ENCODE measurements at places on chromosomes 13 and 19.

DNA sequence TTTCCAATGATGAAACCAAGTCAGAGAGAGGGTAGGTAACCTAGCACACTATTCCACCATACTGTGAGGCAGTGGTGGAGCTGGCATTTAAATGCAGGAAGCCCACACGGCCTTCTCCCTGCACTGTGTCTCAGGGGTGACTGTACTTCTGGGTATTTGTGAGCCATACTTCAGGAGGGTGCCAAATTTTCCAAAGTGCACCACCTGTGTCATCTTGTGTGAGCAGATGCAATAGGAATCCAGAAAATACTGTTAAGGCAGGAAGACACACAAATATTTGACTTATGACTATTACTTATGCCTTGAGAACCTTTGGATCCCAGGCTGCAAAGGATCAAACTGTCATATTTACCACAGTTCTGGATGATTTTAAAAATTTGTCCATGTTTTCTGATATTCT is 17.3 kb downstream of the ZNF229 start:
- no peak for DNase-seq

DNA sequence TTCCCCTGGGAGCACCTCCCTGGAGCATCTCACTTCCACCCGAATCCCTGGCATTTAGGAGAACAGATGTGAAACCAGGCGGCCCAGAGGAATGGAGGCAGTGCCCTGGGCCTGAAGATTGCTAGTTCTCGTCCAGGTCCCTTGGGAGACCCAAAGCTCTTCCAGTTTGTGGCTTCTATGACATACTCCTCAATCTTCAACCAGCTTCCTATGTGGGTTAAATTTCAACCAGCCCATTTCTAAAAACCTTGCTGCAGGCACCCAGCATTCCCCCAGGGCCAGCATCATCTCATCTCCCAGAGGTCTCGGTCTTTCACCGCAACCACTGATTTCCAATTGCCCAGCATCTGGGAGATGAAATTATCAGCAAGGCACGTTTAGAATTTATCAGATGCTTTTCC is 46.0 kb upstream of the STK24 start:
- no peak for DNase-seq

DNA sequence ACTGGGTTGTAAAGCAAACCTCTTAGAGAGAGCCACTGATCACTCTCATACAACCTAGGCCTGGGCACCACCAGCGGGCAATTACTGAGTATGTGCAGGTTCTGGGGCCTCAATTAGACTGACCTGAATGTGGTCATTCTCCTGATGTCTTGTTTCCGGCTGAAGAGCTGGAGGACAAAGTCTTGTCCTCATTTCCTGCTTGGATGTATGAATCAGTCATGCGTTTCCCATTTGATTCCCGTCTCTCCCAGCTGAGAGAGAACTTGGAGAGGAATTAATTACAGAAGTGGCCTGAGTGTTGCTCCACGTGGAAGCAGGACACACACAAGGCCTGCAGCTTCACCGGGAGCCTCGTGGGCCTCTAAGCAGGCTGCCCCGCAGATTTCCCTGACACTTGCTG is 799.3 kb upstream of the ARGLU1 start:
- DNase-seq: no peak

DNA sequence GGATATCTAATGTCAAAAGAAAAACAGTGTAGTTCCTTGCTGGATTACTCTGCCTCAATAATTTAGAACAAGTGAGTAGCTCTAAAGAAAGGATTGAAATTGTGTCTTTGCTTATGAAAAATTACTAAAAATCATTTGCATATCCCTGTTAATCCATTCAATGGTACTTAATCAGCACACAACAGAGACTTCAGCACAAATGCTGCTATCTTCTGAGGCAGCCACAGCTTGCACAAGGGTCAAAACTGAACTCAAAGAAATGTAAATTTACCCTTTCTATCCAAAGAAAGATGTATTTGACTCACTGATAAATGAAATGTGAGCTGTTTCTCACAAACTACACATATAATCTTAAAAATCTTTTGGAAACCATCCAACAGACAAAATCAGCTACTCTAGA is 116.2 kb downstream of the LHFPL6 start:
- no peak for DNase-seq

DNA sequence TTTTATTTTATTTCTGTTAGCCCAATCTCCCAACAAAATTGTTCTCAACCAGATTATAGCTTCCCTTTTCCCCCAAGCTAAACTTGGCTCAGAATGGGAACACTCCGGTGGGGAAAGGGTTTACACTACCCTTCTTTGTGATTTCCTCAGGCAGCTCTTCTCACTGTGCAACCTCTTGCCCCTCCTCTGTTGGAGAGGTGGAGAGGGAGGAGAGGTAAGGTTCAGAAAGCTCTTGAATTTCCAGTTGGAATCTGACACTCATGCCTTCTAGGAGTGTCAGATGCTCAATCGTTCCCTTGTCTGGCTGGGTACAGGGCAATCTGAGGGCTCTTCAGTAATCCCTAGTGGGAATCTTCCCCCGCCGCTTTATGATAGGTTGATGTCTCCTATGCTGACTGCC is 486.1 kb upstream of the KLF12 start:
- no peak for DNase-seq

GRCh38 chr19:435056-435706 is 25.7 kb downstream of the SHC2 start:
- no peak for DNase-seq

DNA sequence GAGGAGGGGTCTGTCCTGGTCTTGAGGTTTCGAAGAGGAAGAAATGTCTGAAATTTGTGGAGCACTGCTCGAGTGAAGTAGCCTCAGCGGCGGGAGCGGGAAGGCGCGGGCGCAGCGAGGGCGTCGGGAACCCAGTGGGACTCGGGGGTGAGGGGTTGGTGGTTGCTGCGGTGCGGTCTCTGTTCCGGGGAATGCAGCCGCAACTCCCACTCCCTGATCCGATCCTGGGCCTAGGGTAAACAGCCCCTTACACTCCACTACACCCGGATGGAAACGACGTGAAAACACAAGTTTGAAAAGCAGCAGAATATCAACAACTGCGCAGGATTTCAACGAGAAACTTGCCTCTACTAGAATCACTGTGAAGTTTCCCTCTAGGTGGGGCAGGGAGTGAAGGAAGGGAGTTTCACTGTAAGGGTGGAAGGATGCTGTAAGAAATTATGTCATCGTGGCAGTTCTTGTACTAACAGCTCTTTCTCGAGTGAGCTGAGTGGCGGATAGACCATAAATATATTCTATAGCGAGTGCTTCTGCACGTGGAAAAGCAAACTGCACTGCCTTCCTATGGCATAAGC is 2.0 kb upstream of the KLF12 start:
- peak; percentile 76 for DNase-seq

DNA sequence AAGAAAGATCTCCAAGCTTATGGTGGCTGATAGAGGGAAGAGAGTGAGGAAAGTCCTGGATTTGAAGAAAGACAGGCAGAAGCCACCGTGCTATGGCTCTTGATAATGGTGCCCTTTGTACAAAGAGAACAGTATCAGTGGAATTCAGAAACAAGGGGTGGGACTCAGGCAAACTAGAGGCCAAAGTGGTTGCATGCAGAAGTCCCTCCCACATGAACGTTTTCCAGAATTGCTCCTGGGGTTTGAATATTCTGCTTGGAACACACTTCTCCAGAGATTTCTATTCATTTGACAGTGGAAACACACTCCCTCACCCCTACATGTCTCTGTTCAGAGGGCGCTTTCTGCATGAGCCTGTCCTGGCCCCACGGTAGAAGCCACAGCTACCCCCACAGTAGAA is 10.1 kb upstream of the MBNL2 start:
- DNase-seq: no peak

- DNase-seq: peak; percentile 37
Measured at GRCh38 chr19:2477141-2477710, 1.3 kb downstream of the GADD45B start.

- DNase-seq: no peak
Measured at GRCh38 chr13:100546713-100547405, 41.7 kb downstream of the GGACT start.

DNA sequence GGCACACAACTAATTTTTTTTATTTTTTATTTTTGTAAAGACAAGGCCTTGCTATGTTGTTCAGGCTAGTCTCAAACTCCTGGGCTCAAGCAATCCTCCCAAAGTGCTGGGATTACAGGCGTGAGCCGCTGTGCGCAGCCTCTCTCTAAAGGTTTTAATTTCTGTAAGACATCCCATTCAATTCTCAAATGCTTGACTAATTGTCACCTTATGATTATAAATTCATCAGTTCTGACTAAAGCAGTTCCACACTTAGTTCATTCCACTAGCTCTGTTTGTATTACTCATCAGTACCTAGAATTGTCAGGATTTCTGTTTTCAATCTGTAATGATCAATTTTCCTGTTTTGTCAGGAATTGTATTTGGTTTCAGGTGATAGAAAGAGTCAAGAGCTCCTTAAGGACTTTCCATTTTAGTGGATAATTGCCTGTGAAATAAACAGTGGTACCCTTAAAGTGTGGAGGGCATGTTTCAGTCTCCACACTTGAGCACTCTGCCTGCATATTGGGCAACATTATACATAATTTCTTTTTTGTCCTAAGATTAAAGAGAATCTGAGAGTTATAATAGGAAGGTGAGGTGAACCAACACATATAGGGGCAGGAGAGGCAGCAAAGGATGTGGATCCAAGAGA is 27.6 kb downstream of the GPALPP1 start:
- DNase-seq: no peak

- no peak for DNase-seq
Measured at GRCh38 chr19:13102666-13103580, at the start of gene LYL1. Gene LYL1 (minus strand): TSS chr19:13102858. CDS start chr19:13101171, 1,687 bp downstream.
